Stimulated activated CD4-positive, alpha-beta T cell treated with anti-CD3 and anti-CD28 coated beads, Interleukin-2, amount 100 ng/mL, for 4 hours (primary cell): ENCODE measurements at places on chromosomes 3 and 15.
A peak's percentile ranks its signal among the peaks of the same experiment; 100 is the strongest.

DNA sequence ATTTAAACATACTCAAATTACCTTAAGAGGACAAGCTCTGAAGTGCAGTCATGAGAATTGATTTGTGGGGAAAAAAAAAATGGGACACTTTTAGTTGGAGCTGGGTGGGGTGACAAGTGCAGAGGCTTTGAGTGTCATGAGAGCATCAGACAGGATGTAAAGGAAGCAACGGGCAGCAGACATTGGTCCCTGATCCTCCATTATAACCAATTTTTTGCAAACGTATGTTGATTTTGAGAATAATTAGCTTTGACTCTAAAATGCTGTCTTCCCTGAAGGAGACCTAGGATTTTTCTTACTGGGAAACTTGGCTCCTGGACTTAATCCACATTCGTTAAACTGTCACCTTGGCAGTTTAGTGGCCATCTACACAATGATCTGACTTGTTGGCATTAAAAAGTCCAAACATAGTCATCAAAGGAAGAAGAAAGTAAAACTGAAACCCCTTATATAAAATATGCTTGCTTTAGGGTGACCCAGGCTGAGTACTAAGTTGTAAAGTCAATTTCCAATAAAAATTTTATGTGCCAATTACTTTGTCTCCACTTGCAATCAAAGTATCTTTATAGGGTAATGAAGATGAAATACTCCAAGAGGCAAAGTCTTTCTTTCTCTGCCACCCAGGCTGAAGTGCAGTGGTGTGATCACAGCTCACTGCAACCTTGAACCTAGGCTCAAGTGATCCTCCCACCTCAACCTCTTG, 45.6 kb downstream of the BCL2L10 start:
- DNase-seq, result no peak

GRCh38 chr3:17176757-17177156, 292.0 kb downstream of the PLCL2 start:
- no peak for DNase-seq

- no peak for DNase-seq
Measured at GRCh38 chr15:57458356-57458781, 82.1 kb downstream of the CGNL1 start.

DNA sequence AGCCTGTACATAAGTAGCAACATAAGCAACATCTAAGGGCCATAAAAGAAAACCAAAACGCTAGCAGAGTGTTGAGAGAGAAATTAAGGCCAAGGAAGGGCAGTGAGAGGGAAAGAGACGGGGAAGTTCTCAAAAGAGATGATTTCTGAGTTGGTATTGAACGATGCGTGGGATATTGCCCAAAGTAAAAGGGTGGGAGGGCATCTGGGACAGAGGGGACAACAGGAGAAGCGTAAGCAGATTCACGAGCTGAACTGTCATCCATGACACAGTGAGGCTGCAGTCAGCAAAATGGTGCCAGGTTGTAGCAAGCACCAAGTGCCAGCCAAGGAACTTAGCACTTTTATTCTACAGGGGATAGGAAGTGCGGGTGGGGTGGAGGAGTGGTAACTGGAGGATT, 11.8 kb downstream of the NCEH1 start:
- DNase-seq, result no peak

- no peak for DNase-seq
Measured at GRCh38 chr3:71048948-71049347, 534.6 kb downstream of the FOXP1 start.

DNA sequence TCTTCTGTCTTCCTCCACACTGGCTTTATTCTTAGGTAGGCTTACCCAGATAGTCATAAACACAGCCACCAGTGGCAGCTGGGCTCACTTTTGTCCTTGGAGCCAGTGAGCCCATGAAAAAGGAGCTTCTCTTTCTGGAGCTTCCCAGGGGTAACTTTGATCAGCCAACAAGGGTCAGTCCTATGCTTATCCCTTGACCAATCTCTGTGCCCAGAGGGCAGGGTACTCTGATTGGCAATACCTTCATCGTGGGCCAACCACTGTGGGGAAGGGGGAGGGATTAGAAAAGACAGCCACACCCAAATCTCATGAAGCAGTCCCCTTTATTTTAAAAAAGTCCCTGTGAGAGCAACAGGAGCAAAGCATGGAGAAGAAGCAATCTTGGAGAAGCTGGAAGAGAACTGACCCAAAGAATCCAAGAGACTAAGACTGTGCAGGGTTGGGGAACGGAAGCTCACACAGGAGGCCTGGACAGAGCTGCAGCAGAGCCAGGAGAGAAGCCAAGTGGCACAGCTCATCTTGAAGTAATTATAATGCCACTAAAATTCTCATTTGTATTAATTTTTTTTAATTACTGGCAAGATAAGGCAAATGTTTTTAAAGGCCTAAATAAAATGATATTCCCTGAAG, 70.4 kb downstream of the SSUH2 start:
- no peak for DNase-seq

DNA sequence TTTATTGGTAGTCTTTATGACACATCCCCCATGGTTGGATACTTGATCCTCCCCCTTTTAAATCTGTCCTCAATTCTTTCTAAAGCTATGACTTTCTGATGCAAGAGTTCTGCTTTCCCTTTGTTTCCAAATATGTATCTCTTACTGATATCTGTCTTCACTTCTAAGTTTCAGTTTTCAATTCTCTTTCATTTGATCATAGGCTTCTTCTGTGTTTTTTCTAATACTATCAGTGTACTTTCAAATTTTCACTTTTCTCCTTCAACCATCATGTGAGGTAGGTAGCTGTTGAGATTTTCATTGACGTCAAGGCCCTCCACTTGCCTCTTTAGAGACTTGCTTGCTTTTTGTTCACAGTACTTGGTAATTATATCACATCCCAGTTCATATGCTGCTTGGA, 436.5 kb downstream of the CNTN4 start:
- no peak for DNase-seq

- peak; percentile 13 for DNase-seq
Measured at GRCh38 chr15:64430000-64430735, 30.2 kb upstream of the ZNF609 start.

- DNase-seq, result no peak
Measured at GRCh38 chr3:39415983-39416382, 9.5 kb downstream of the RPSA start.

GRCh38 chr3:194575484-194576210, 57.6 kb downstream of the TMEM44 start:
- no peak for DNase-seq

GRCh38 chr15:58795825-58796224, 24.7 kb downstream of the MINDY2 start:
- no peak for DNase-seq

DNA sequence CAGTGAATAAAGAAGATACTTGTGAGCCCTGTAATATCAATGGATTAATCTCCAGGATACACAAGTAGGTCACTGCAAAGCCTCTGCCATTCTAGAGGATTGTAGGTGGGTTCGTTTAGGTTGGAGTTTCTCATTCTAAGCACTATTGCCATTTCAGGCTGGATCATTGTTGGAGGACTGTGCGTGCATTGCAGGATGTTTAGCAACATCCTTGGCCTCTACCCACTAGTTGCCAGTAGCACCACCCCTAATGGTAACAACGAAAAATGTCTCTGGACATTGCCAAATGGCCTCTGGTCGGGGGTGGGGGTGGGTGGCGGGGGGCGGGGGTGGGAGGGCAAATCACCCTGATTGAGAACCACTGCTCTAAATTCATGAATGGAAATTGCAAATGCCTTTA, 4.9 kb upstream of the IFT57 start:
- DNase-seq, result no peak

- no peak for DNase-seq
Measured at GRCh38 chr3:46614431-46614830, 2.1 kb downstream of the FAM240A start.

- DNase-seq, result no peak
Measured at GRCh38 chr3:181267312-181267711, 277.8 kb upstream of the DNAJC19 start.

GRCh38 chr3:138914870-138915502, 32.0 kb downstream of the FOXL2 start:
- no peak for DNase-seq

- DNase-seq, result no peak
Measured at GRCh38 chr3:43583481-43583880, 38.3 kb downstream of the ANO10 start.

- no peak for DNase-seq
Measured at GRCh38 chr3:189188466-189188865, 16.7 kb downstream of the TPRG1 start.
